NCI-H2227 treated with DMSO at 0.1 percent for 48 hours (cell line): ENCODE measurements at places on chromosomes 12 and 14.

- no peak for DNase-seq
These were observed 109.9 kb downstream of the PTCSC3 start for GRCh38 chr14:36066636-36067035.

DNA sequence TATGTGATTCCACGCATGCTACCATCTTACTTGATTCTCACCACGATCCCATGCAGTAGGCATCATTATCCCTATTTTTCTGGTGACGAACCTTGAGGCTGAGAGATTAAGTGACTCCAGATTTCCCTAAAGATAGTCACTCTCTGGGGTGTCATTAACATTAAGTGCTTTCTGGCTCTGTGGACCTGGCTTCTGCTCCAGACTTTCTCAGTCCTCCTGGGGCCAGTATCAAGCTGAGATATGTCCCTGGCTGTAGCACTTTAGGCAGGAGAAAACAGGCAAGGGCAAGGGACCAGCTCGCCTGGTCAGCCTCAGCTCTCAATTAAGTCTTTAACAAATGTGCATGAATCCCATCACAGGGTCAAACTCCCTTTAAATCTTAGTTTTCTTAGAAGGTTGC lies 38.3 kb upstream of the PRB2 start:
- DNase-seq, result no peak

GRCh38 chr14:39015360-39015961 lies 87.6 kb downstream of the SEC23A start:
- DNase-seq, result peak; percentile 36

DNA sequence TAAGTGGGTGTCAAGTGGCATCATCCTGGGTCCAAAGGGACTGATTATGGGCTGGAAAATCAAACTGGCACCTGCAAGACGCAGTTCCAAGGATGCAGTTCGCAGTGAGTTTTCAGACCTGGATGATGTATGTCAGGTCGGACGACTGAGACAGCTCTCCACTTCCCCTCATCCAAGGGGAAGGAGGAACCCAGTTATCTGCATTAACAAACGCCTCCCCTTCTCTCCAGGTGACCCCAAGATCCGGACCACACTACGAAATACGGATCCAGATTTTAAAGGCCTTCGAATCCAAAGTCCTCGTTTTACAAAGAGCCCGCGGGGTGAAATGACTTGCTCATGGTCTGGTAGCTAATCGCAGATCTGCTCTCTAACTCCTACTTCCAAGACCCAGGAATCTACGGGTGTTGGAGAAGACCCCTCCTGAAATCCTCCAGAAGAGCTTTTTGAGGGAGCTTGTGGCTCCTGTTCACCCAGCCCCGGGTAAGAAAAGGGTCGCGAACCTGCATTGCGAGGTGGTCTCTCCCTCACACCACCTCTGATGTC lies 460 bp upstream of the SYNE2 start:
- peak; percentile 77 for DNase-seq

GRCh38 chr12:108576660-108577234 lies 14.4 kb downstream of the ISCU start:
- DNase-seq, result no peak

DNA sequence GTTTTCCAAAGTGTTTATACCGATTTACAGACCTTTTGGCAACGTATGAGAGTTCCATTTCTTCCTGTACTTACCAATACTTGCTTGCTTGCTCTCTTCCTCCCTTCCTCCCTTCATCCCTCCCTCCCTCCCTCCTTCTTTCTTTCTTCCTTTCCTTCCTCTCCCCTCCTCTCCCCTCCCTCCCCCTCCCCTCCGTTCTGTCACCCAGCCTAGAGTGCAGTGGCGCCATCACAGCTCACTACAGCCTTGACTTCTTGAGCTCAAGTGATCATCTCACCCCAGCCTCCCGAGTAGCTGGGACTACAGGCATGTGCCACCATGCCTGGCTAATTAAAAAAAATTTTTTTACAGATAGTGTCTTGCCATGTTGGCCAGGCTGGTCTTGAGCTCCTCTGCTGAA lies 40.4 kb downstream of the DIP2B start:
- no peak for DNase-seq

- DNase-seq, result no peak
These were observed 62.0 kb downstream of the MDM2 start for GRCh38 chr12:68870011-68870410.

- no peak for DNase-seq
These were observed 62.6 kb downstream of the CHGA start for GRCh38 chr14:92985521-92985920.

- DNase-seq, result no peak
These were observed 17.1 kb downstream of the PDZRN4 start for GRCh38 chr12:41205070-41205709.

DNA sequence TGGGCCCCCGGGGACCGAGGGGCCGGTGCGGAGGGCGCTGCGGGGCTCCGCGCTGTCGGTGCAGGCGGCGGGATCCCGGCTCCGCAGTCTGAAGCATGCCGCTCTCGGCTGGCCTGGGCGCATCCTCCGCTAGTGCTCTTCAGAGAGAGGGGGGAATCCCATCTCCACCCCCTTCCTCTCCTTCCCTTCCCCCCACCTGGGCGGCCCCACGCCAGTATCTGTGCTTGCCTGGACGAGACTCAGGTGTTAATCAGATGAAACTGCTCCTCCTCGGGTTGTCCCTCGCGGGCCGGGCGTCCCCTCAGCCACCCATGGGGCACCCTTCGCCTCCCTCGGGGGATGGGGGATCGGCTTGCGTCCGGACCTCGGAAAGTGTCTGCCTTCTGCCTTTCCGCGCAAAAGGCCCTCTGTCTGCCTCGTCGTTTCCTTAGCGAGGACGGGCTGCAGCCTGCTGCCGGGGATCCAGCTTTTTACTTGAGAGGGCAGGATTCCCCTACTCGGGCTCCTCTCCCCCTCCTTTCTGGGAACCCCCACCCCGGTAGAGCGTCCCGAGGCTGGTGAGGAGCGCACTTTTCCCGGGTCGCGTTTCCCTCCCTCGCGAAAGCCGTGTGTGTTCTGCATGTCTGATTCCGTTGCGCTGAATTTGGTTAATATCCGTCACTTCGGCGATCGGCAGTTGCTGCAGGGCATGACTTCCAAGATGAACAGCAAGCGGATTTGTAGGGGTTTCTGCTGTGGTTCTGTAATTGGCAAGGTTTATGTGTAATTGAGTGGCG lies 1.1 kb downstream of the GPHN start:
- DNase-seq, result peak; percentile 55

GRCh38 chr14:74683406-74683805 lies 29.5 kb downstream of the AREL1 start:
- no peak for DNase-seq

DNA sequence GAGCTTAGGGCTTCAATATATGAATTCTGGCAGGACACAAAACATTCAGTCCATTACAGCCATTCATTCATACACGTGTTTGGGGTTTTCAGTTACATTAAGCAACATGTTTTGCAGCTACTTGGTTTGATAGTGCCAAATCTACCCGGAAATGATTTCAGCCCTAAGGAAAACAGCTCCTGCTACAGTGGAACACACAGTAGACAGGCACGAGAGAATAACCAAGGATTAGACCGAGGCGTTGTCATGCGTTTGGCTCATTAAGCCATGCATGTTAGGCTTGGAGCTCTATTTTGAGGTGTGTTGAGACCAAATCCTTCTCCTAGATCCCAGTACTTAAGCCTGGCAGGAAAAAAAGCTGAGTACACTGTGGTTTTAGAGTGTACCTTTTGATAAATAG lies 177.4 kb downstream of the PRKCH start:
- no peak for DNase-seq

GRCh38 chr12:44227616-44228015 lies 391.7 kb downstream of the TMEM117 start:
- no peak for DNase-seq

DNA sequence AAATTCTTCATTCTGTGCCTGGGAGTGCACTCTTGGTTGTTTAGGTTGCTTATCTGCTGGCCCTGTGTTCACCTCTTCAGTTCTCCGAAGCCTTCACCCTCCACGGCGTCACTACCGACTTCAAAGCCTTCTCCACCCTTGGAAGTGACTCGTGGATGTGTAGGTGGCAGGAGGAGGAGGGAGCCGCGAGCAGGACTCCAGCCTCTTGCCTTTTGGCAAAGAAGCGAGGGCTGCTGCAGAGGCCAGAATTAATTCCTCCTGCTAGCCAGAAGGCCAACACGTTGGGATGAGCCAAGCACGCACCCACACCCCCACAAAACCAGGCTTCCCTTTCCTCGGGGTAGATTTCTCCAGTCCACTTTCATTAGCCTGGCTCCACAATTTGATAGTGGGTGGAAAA lies 86.5 kb downstream of the TBX5 start:
- DNase-seq, result no peak

- no peak for DNase-seq
These were observed 174.0 kb upstream of the DIO2 start for GRCh38 chr14:80385336-80385735.

GRCh38 chr14:80705241-80705980 lies 236.1 kb downstream of the CEP128 start:
- no peak for DNase-seq

DNA sequence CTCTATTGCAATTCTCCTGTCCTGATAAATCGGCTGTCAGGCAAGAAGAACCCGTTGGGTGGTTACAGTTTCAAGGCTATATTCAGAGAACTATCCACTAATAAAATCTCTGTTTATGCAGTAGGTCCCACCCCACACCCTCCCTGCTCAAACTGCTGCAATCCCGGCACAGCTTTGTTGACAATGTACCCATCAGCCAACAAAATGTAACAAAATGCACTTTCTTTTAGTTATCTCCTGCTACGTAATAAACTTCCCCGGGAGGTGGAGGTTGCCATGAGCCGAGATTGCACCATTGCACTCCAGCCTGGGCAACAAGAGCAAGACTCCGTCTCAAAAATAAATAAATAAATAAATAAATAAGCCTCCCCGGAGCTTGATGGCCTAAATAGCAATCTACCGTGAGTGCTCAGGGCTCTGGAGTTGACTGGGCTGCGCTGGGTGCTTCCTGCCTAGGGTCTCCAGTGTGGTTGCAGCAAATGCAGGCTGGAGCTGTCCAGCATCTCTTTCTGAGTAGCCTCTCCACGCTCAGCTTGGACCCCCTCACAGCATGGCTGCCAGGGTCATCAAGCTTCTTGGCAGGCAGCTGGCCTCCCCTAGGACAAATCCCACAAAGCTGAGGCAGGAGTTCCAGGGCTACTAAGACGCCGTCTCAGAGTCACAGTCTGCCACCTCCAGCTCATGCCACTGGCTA lies 43.2 kb upstream of the FBRSL1 start:
- DNase-seq, result no peak

DNA sequence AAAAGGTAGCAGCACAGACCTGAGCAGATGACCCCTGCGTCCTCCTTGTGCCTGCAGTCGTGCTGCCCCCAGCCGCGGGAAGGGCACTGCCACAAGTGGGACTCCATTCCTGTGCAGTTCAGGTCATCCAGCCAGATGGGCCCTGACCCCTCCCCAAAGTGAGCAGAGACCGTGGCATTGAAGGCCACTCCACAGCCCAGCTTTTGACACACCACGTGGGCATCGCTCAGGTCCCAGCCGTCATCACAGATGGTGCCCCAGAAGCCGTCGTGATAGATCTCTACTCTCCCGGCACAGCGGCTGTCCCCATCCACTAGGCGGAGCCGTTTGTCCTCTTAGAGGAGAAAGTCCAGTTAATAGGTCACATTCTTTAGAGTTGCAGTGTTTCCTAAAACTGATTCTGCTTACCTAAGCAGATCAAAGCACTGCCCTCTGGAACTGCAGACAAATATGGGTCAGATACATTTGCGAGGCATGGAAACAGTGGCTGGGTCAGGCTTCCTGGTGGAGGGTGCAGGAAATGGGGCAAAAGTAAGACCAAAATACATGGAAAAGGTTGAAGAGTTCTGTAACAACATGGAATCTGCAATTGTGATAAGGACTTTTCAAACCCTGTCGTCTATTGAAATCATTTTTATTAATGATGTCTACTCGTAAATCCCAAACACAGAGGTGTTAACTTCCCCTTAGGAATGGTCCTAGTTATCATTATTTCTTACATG lies 69.4 kb downstream of the CD163L1 start:
- DNase-seq, result no peak

- DNase-seq, result no peak
These were observed 127.2 kb downstream of the DHRS2 start for GRCh38 chr14:23763394-23763793.

DNA sequence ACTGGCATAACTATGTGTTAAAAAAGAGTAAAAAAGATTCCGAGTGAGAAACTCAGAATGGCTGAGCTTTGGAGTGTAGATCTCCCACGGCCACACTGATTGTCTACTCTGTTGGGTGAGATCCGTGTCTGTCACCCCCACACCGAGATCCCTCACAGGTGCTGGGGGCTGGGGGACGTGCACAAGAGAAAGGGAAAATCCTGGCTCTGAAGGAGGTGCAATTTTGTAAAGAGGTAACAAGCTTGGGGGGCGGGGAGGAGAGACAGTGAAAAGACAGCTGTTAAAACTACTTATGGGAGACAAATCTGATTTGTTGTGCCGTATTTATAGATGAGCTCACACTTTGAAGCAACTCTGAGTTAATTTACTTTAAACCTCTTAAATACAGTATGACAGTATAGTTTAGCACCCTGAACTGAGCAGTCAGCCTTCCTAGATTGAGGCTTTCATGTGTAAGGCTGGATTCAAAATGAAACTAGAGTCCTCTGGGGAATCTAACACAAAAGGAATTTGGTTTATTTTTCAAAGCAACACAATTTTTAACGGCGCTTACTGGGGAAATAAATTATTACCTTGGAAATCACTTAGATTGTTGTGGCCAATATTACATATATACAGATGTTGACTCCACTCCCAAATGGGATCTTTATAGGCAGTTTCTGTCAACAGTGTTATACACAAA lies 167.4 kb upstream of the RGS6 start:
- no peak for DNase-seq

DNA sequence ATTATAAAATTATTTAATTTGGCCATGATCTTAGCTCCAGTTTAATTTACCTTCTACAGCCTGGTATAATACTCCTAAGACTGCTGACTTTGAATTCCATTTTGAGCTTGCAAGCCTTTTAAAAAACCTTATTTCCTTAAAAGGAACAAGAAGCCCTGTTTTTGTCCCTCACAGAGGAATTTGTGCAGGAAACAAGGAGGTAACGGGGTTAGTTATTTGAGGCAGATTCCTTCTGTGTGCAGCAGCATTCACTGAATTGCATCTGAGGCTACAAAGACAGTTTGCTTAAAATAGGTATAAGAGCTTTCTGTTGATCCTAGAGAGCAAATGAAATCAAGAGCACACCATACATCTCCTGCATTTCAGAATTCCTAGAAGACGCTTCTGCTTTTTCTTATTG lies 403.3 kb upstream of the PRICKLE1 start:
- no peak for DNase-seq

DNA sequence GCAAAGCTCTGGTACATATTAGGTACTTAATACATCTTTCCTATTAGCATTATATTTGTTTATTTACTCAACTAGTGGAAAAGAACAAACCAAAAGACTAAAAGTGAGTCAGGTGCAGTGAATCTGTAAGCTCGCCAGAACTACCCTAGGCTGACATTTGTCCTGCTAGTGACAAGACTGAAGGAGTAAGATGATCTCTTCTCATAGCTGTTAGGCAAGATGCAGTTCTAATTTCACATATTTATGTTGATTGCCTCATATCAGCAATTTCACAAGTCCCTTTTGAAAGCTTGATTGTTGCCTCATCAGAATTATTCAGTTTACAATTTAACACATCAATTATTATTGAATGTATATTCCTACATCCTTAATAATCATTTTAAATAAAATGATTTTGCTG lies 293.0 kb upstream of the NAV3 start:
- no peak for DNase-seq
